ENCODE measurements at places on chromosomes 2 and 18. TPM values are rescaled to one million over a fixed set of nuclear protein-coding genes. Genes with fewer than 3 reads are reported as not detected.
A peak's percentile ranks its signal among the peaks of the same experiment; 100 is the strongest.

TMEM17 gene
- total RNA-seq: 1.1 TPM

DNA sequence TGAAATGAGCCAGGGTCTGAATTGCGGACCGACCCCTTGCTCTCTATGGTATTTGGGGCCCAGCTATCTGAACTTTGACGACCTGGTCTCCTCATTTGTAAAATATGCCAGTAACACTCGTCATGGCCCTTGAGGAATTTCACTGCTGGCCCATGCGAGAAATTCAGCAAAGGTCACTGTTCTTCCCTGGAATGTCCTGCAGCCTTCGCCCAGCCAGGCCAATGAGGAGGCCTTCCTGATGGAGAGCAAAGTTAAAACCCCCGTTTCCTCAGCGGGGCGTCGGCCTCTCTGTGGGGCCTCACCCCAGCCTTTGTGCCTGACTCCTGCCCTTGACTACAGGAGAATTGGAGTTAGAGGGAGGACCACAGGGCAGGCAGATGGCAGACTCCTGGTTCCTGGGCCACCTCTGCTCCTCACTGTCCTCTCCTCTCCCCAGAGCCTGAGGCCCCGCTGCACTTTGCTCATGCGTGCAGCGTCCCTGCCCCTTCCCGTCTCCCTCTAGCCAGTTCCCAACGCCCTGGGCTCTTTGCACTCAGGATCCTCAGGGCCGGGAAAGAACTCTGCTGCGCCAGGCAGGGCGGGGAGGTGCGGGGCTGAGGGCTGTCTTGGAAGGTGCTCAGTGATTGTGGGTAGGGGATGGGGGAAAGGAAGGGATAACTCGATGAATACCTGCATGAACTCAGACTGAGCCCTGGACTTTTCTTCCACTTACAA lies 257.0 kb upstream of the RAB6C start:
- DNase-seq: no peak

- no peak for DNase-seq
Measured at GRCh38 chr2:72155737-72156136, 8.1 kb upstream of the CYP26B1 start.

DNA sequence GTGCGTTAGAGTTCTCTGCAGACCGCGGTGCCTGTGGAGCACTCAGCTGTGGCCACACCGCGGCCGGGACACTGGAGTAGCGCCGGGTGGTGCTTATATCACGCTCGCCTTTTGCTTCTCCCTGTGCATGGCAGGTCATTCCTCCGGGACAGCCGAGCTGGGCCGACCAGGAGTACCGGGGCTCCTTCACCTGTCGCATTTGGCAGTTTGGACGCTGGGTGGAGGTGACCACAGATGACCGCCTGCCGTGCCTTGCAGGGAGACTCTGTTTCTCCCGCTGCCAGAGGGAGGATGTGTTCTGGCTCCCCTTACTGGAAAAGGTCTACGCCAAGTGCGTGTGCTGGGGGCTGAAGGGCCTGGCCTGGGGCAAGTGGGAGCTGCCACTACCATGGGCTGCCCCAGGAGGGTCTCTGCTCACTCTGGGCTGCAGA lies 4.2 kb downstream of the CAPN10 start:
- peak; percentile 32 for DNase-seq

DNA sequence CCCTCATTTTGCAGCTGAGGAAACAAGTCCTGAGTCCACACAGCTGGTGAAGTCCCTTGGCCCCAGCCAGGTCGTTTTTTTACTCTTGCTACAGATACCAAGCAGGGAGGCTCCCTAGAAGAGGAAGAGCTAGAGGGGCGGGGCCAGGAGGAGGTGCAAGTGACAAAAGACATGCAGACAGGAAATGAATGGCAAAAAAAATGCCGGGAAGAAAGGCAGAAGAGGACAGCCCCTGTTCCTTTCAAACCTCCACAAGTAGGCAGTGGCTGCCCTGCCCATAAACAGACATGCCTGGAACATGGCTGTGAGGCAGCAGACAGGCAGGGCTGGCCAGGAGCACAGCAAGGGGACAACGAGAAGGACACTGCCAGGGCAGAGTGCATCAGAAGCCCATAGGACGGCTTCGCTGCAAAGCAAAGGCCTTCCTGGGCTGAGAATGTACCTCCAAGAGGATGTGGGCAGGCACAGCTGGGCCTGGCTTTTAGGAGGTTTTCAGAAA lies 108.7 kb downstream of the ZBTB7C start:
- DNase-seq: peak; percentile 75

GRCh38 chr2:179671043-179671981 lies 190.1 kb downstream of the ZNF385B start:
- no peak for DNase-seq

GRCh38 chr18:9520666-9521065 lies 45.4 kb downstream of the RALBP1 start:
- no peak for DNase-seq

COBLL1 gene
- total RNA-seq: 101 TPM

- no peak for DNase-seq
Measured at GRCh38 chr18:33946336-33946735, 278.4 kb downstream of the NOL4 start.

GRCh38 chr2:238857959-238858358 lies 10.1 kb downstream of the TWIST2 start:
- no peak for DNase-seq

- no peak for DNase-seq
Measured at GRCh38 chr2:178865999-178866398, 58.8 kb upstream of the TTN start.

PHOSPHO2 gene
- 4.8 TPM for total RNA-seq
